LHCN-M2 (cell line): ENCODE measurements at places on chromosomes 6 and 20. TPM values are rescaled to one million over a fixed set of nuclear protein-coding genes. Genes with fewer than 3 reads are reported as not detected.

The CCR6 gene
- total RNA-seq: not detected in 2 replicates

The TOX2 gene
- total RNA-seq: 1.6 and 2.2 TPM in 2 replicates

The IPCEF1 gene
- total RNA-seq: not detected in 2 replicates

The GPR6 gene
- total RNA-seq: not detected in 2 replicates

The HSD17B8 gene
- 7.9 and 9.1 TPM in 2 replicates for total RNA-seq

The NCOA3 gene
- 16.1 and 17.5 TPM in 2 replicates for total RNA-seq

The C20orf204 gene
- 0.17 and 0.19 TPM in 2 replicates for total RNA-seq

The ZHX3 gene
- 31.6 and 35.1 TPM in 2 replicates for total RNA-seq

The TCP11 gene
- total RNA-seq: 0.23 and 0.32 TPM in 2 replicates

The IRAK1BP1 gene
- 3.4 and 4.0 TPM in 2 replicates for total RNA-seq

The CST4 gene
- total RNA-seq: not detected in 2 replicates

The MAS1 gene
- not detected in 2 replicates for total RNA-seq

The C20orf144 gene
- total RNA-seq: 0.06 and 0.11 TPM in 2 replicates

The NKAPL gene
- not detected in 2 replicates for total RNA-seq

The SIRPD gene
- not detected in 2 replicates for total RNA-seq

The NMBR gene
- not detected in 2 replicates for total RNA-seq

The HEY2 gene
- not detected in 2 replicates for total RNA-seq

The AKAP7 gene
- 5.4 and 6.8 TPM in 2 replicates for total RNA-seq

The SRMS gene
- total RNA-seq: not detected in 2 replicates

The ERVFRD-1 gene
- total RNA-seq: not detected in 2 replicates

The SIRPB1 gene
- 0.77 and 0.86 TPM in 2 replicates for total RNA-seq

The SAPCD1 gene
- total RNA-seq: 1.5 and 2.7 TPM in 2 replicates

The HDGFL1 gene
- not detected in 2 replicates for total RNA-seq

The GLP1R gene
- total RNA-seq: not detected in 2 replicates

The BTN1A1 gene
- not detected in 2 replicates for total RNA-seq

The TSPO2 gene
- not detected in 2 replicates for total RNA-seq

The TINAG gene
- total RNA-seq: 0.13 and 0.29 TPM in 2 replicates

The PRICKLE4 gene
- 1.7 and 3.1 TPM in 2 replicates for total RNA-seq

The TRIM26 gene
- 35.1 and 36.7 TPM in 2 replicates for total RNA-seq

The WFDC12 gene
- total RNA-seq: not detected in 2 replicates

The RAET1G gene
- 1.2 and 1.3 TPM in 2 replicates for total RNA-seq

The PSORS1C2 gene
- not detected in 2 replicates for total RNA-seq

The LIN28B gene
- not detected in 2 replicates for total RNA-seq

The LAMA4 gene
- total RNA-seq: 6.5 and 6.8 TPM in 2 replicates

The PRDM1 gene
- 0.98 and 2.4 TPM in 2 replicates for total RNA-seq

The GID8 gene
- 20.3 and 23.5 TPM in 2 replicates for total RNA-seq
